Effector memory CD4-positive, alpha-beta T cell (primary cell): ENCODE measurements at places on chromosomes 11 and 22.

GRCh38 chr11:4105916-4106315 lies 11.3 kb downstream of the RRM1 start:
- DNase-seq: no peak

DNA sequence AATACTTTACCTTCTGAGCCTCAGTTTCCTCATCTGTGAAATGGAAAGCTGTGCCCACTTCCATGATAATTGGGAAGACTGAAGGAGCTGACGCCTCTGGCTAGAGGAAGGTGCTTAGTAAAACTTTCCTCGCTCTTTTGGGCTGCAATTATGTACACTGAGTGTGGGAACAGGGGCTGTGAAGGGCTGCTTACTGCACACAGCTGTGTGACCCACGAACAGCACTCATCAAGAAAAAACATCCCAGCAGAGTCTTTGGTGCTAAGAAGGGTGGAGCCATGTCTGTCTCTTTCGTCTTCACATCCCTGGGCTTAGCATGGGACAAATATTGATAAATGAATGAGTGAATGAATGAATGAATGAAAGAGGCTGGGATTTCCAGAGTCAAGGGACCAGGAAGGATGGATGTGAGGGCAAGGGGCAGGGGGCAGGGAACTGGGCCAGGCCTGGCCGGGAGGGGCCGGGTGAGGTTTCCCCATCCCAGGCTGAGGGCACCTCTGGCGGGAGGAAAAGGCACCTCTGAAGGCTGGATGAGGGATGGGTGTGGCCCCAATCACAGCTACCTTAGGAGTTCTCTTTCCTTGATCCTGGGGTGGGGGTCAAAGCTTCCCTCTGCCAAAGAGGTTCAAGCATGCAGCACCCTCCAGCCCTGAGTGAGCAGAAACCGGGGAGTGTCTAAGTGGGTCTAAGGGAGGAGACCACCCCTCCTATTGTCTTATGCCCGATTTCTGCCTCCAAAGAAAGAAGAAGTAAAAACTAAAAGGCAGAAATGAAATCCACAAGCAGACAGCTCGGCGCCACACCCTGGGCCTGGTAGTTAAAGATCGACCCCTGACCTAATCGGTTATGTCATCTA lies 9.2 kb upstream of the CD5 start:
- no peak for DNase-seq

DNA sequence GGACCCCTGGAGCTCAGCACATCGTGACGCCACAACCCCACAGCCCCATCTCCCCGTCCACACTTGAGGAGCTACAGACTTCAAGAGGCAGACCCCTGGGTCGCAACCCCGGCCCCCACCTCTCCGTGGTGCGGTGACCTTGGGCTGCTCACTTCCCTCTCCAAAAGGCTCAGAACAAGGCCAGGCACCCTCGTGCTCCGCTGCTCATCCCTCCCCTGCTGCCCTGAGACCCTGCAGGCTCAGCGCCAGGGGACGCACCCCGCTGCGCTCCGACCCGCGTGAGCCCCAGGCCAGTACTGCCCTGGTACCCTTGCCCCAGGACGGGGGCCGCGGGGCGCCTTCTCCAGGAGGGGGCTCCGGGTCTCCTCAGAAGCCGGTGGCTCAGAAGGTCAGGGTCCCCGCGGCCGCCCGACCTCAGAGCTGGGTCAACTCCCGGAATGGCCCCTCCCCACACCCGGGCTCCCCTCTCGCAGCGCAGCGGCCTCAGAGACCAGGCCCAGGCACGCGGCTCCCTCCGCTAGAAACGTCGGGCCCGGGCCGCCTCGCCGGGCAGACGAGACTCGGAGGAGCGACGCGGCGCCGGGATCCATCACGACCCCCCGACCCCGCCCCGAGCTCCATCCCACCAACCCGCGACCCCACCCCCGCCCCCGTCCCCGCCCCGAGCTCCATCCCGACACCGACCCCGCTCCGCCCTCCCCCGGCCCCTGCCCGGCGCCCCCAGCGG lies 563 bp downstream of the GATD1 start:
- DNase-seq: no peak

DNA sequence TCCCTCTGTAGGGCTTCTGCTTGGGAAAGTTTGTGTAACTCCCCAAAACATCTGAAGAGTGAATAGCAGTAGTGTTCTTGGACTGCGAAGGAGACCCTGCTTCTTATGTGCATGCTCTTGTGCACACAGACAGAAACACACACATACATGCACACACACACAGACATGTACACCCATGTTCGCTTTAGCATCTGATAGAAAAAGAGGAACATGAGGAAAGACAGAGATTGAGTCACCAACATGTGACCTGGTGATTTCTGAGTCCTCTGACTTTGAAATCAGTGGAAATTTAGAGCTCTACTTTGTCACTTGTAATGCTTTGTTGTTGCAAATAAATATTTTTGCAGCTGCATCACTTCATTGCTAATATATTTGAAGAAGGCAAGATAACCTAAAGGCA lies 23.8 kb downstream of the CD44 start:
- no peak for DNase-seq

DNA sequence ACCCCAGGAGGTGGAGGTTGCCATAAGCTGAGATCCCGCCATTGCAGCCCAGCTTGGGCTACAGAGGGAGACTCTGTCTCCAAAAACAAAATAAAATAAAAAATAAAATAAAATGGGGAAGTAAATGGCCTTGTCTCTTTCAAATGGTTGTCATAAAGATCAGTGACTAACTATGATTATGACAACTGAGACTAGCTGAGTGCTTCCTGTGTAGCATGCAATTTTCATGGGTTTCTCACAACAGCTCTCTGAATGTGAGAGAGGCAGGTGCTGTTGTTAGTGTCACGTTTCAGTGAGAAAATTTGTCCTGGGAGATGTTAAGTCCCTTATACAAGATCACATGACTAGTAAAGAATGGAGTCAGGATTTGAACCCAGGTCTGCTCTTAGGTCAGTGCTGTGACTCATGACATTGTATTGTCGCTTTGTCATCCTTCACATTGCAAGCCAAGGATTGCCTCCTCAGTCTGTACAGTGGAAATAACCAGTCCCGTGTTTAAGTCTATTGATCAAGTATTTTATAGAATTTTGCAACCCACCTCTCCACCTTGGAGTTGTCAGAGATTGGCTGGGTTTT lies 163.3 kb upstream of the CCDC90B start:
- DNase-seq: no peak

- peak; percentile 80 for DNase-seq
Observed at GRCh38 chr11:9759519-9760192, 95.8 kb downstream of the SWAP70 start.

DNA sequence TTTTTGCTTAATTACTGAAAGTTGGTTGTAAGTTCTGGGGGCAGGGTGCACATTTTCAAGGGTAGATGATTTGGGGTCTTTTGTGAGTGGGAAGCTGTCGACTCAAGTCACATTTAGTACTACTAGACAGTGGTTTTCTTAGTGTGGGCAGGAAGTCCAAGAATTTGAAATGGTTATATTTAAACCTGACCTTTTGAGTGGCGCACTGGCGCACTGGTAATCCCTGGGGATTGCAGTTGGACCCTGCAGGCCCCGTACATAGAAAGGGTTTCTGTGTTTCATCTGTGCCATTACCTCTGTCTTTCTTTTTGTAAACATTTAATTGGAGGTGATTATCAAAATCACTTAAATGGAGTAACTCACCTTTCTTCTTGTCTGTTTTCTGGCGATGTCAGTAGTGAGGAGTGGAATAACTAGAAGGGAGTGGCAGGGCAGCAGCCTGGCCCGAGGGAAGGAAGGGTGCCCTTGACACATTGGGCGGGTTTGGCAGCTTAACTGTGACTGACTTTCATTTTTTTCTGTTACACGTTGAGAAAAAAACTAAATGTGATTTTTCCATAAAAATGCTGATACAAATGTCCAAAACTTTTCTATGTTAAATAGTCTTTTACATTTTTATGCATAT lies 101.8 kb upstream of the GAL start:
- DNase-seq: no peak

DNA sequence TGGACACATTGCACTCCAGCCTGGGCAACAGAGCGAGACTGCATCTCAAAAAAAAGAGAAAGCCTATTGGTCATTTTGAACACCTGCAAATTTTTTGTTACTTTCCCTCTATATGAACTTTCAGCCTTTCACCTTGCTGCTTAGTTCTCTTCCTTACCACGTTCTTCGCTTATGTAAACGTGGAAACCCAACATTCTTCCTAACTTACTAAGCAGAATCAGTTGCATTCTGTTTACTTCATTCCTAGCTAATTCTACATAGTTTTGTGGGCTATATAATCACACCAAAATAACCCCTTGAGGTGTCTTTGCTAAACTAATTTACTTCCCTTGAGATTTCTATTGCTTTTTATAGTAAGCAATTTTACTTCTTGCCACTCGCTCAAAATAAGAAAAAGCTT lies 23.2 kb downstream of the MS4A4A start:
- no peak for DNase-seq

DNA sequence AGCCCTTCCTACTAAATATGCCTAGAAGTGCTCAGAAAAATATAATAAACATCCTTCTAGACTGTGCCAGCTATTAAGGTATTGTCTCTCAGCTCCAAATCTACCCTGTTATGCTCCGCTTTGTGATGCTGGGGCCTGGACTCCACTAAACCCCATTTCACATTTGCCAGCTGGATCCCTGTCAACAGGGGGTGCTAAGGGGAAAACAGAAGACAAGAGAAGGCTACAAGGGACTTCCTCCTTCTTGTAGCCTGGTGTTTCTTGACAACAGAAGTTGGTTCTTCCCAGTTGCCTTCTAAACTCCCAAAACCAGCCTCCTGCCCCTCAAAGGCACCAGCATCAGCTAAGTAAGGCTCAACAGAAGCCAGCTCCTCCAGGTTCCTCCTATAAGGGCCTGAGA lies 5.2 kb downstream of the NUMA1 start:
- DNase-seq: no peak

DNA sequence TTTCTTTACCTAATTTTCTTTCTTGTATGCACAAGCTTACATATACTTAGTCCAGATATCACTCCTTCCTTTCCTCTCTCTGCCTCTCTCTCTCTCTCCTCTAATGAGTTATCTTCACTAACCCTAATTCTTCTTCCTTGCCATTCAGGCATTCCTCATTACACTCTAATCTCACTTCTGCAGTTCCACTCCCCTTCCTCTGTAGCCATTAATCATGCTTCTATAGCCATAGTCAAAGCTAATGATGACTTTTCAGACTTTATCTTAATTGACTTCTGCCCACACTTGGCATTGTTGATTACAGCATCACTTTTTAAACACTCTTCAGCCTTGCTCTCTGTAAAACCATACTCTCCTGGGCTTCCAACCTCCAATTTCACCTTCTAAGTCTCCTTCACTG lies 35.3 kb upstream of the SC5D start:
- no peak for DNase-seq

- DNase-seq: no peak
Observed at GRCh38 chr22:19940536-19941364, 822 bp upstream of the COMT start.

- no peak for DNase-seq
Observed at GRCh38 chr22:48345631-48346030, 1482.0 kb downstream of the BRD1 start.

DNA sequence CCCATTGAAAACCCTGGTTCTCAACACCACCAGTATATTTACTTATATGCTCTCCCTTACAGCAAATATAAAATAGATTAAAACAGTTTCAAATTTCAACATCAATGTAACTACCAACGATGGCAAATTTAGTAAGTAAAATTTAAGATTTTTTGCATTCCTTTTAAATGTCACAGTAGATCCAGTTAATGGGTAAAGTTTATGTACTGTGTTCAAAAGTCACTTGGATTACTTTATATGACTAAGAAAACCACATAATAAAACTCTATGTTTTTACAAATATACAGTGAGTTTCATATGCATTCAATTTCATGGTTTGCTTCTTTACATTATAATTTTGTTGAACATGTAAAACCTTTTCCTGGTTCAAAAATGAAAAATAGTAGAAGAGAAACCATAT lies 364.6 kb downstream of the AASDHPPT start:
- no peak for DNase-seq

DNA sequence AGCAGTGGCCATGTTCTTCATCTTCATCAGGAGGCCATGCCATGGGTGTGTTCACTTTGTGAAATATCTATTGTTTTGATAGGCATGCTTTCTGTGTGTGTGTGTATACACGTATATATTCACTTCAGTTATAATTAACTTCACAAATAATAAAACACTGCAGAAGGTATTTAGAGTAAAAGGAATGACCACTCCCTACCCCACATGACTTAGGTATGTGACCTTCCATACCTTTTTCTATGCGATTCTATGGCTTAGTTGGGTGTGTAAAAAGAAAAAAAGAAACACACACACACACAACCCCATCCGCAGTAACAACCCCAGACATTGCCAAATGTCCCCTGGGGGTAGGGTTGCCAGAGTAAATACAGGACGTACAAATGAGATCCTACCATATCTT lies 72.0 kb downstream of the CYTH4 start:
- no peak for DNase-seq

DNA sequence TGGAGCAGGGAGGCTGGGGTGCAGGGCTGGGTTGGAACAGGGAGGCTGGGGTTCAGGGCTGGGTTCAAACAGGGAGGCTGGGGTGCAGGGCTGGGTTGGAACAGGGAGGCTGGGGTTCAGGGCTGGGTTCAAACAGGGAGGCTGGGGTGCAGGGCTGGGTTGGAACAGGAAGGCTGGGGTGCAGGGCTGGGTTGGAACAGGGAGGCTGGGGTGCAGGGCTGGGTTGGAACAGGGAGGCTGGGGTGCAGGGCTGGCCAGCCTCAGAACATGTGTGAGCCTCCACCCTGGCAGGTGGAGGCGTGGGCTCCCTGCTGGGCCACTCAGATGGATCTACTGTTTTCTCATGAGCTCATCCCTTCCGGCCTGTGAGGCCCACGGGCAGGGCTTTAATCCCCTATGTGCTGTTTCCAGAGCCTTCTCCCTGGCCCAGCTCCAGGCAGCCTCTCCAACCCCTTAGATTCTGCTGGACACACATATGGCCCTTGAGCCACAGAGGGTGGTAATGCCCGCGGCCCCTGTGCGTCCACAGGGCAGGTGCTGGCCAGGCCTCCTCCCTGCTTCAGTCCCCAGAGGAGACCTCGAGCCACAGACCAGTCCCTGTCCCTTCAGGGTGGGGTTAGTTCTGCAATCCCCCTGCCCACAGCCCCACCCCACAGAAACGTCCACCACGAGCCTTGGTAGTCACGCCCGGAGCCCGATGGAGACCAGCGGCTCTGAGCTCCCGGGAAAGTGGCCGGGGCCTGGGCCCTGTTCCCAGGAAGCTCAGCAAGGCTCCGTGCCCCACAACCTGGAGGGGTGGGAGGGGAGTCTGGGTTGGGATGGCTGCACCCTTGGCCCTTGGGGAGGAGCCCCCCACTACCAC lies 197.9 kb downstream of the BRD1 start:
- no peak for DNase-seq
